Activated CD4-positive, alpha-beta T cell treated with anti-CD3 and anti-CD28 coated beads for 48 hours (primary cell): ENCODE measurements at places on chromosomes 4 and X.

GRCh38 chrX:153636716-153637115 lies 10.3 kb upstream of the DUSP9 start:
- no peak for DNase-seq

GRCh38 chr4:128635955-128636560 lies 173.4 kb upstream of the JADE1 start:
- no peak for DNase-seq

GRCh38 chr4:164768516-164768915 lies 14.6 kb downstream of the SMIM31 start:
- DNase-seq = no peak

DNA sequence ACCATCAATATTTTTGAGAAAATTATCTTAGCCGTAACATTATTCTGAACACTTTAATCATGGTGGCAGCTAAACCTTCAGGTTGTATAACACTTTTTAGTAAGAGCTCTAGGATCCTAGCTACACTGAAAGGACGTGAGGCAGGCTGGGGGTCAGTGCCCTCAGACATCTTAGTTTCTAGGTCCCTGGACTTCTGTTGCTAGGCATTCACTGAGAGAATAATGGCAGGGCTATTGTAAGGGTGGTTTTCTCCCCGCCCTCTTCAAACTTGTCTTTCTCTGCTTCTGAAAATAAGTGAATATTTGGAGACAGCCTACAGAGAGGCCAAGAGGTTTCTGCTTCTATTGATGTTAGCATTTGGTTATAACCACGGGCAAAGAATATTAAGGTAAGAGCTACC lies 15.4 kb upstream of the MMRN1 start:
- no peak for DNase-seq

- no peak for DNase-seq
Measured at GRCh38 chr4:88012647-88013046, 5.2 kb downstream of the PKD2 start.

DNA sequence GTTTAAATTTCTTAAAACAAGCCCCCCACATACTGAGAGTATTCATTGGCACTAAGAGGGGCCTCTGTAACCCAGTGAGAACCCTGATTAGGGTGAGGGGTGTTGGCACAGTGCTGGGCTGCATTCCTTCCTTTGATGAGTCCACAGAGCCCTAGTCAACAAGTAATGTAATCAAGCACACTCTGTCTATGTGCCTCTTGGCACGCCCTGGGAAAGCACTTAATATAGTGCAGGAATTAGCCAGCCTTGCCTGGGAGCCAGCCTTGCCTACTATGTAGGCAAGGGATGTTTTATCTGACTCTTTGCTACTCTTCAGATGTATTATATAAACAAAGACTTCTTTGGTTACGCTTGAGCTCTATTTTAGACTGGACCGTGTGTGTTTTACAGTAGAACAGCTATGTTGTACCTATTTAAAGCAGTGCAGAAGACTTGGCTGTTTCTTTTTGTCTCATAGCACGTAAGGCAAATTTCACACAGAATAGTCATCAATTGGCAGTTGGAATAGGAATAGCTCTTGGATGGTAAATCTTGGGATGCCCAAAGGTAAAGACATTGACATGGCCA lies 64.3 kb downstream of the FRAS1 start:
- no peak for DNase-seq

DNA sequence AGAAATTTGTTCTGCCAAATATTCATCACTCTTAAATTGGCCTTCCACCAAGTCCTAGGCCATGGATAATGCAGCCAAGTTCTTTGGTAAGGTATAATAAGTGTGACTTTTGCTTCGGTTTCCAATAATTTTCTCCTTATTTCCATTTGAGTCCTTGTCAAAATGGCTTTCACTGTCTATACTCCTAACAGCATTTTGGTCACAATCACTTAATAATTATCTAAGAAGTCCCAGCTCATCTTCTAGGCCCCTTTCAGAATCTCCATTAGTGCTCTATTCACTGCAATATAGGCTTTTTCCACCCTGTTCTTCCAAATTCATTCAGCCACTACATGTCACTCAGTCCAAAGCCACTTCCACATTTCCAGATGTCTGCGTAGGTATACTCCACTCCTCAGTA lies 51.0 kb upstream of the SPIN4 start:
- no peak for DNase-seq

- no peak for DNase-seq
Measured at GRCh38 chr4:73583666-73584065, 36.6 kb downstream of the RASSF6 start.

DNA sequence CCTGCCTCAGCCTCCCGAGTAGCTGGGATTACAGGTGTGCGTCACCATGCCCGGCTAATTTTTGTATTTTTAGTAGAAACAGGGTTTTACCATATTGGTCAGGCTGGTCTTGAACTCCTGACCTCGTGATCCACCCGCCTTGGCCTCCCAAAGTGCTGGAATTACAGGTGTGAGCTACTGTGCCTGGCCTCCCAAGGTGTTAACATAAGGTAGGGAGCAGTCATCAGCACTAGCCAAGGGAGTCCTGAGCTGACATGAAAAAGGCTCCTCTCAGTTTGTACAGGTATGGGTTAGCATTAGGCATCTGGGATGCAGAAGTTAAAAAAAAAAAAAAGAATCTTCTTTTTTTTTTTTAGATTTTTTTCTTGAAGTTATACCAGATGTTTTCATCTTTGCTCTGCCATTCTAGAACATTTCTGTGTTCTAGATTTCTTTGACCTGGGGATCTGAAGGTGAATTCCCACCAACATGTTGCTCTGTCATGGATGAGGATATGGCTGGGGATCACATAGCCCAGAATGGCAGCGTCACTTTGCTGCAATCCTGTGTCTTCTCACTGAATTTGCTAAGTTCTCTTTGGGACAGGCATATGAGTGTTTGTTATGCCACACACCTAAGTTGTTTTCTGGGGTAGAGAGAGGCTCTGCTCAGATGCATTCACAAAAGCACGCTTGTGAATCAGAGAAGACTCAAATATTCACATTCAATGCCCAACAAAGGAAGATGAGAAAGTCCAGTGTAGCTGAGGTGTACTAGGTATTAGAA lies 24.4 kb upstream of the PLA2G12A start:
- DNase-seq = no peak

GRCh38 chr4:22874334-22874912 lies 181.7 kb downstream of the GBA3 start:
- DNase-seq = no peak
